IPS DF 6.9 (cell line): ENCODE measurements at places on chromosomes 5 and 9.

- no peak for DNase-seq
- H3K27ac ChIP-seq: no peak overlapping the region
- H3K4me1 ChIP-seq: no peaks in the 10 kb centered on the region
- no peak overlapping the region for H3K4me3 ChIP-seq
- no peaks in the 10 kb centered on the region for H3K36me3 ChIP-seq
Measured at GRCh38 chr9:5714501-5715401, 85.8 kb downstream of the RIC1 start.

DNA sequence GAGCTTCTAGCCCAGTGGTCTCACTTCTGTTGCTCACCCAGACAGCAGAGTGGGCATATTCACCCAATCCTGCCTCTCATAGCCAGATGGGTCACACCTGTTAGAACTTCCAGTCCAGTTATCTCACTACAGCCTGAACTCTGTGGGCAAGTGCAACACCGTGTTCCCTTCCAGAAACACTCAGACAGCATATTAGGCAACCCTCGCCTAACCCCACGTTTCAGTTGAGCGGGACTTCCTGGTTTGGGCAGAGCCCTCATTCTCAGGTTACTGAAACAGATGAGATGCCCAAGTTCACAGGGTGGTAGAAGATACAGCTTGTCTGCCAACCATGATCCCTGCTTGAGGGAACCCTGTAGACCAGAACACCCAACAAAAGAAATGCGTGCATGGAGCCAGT is 538.2 kb downstream of the CYLC2 start:
- no peak overlapping the region for H3K4me3 ChIP-seq
- H3K4me1 ChIP-seq: no peaks in the 10 kb centered on the region
- no peak overlapping the region for H3K27ac ChIP-seq
- no peaks in the 10 kb centered on the region for H3K36me3 ChIP-seq

DNA sequence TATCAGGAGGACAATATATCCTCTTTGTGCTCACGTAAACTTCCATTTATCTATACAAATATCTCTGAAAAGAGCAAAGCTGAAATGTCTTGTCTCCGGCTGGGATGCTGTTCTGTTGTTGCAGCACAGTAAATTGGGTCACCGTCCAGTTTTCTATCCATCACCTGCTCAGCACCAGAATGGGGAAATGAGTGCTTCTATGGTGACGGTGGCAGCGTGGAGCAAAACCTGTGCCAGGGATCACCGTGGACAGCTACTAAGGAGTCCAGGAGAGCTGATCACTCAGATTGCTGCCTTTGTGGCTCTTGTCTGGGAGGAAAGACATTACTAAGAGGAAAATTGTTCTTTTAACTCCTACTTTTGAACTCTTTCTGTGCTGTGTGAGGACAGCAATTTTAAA is 531.6 kb downstream of the PSAT1 start:
- no peak overlapping the region for H3K4me3 ChIP-seq

DNA sequence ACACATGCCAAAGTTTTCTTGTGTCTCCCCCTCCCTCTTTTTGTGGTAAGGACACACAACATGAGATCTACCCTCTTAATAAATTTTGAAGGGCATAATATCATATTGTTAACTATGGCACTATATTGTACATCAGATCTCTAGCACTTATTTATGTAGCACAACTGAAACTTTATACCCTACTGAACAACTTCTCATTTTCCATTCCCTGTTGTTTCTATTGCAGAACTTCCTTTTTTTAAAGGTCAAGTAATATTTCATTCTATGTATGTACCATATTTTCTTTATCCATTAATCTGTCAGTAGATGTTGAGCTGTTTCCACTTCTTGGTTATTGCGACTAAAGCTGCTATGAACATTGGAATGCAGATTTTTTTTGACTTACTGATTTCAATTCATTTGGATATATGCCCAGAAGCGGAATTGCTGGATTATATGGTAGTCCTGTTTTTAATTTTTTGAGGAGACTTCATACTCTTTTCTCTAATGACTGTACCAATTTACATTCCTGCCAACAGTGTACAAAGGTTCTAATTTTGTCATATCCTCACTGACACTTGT is 305.3 kb downstream of the PRR16 start:
- no peak overlapping the region for H3K27ac ChIP-seq
- no peaks in the 10 kb centered on the region for H3K36me3 ChIP-seq
- no peaks in the 10 kb centered on the region for H3K4me1 ChIP-seq
- H3K4me3 ChIP-seq: no peak overlapping the region

GRCh38 chr9:107710953-107711352 is 221.4 kb upstream of the KLF4 start:
- no peaks in the 10 kb centered on the region for H3K36me3 ChIP-seq
- no peak overlapping the region for H3K4me3 ChIP-seq
- DNase-seq: no peak
- H3K4me1 ChIP-seq: no peaks in the 10 kb centered on the region

- no peak for DNase-seq
- H3K4me1 ChIP-seq: no peaks in the 10 kb centered on the region
- H3K27ac ChIP-seq: no peak overlapping the region
- H3K27me3 ChIP-seq: no peaks in the 10 kb centered on the region
- H3K4me3 ChIP-seq: no peak overlapping the region
Measured at GRCh38 chr9:126223798-126224531, 102.7 kb upstream of the MVB12B start.

DNA sequence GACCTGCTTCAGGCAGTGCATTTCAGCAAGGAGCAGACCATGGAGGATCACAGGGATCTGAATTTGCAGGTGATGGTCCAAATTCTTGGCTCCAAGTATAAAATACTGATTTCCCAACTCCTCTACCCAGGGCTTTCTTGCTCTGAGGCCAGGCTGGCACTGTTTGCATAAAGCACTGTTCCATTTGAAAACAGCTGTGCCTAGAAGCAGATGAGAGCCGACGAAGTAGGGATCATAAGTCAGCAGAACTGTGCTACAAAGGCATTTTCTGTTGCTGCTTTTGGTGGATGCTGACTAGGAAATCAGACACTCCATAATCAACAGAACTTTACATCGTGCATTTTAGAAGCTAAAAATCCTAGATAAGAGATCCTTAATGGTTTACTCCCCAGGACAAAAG is 126.4 kb downstream of the MAT2B start:
- no peaks in the 10 kb centered on the region for H3K27me3 ChIP-seq
- H3K4me1 ChIP-seq: no peaks in the 10 kb centered on the region
- H3K36me3 ChIP-seq: no peaks in the 10 kb centered on the region

DNA sequence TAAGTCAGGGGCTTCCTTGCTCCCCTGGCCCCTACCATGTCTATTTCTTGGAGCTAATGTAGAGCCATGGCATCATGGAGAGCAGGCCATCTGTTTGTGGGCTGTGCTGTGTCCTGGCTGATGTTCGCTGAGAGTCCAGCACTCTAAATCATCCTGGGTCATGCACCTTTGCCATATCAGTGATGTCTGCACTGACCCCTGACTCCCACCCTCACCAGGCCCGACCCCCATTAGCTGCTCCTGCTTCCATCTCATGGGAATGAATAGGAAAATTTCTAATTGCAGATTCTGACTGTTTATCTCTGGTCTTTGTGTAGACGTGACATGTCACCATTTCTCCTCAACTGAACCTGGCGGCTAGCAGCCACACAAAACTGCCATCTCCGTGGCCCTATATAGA is 236.9 kb downstream of the NSG2 start:
- H3K4me1 ChIP-seq: no peaks in the 10 kb centered on the region
- no peak for DNase-seq
- no peaks in the 10 kb centered on the region for H3K36me3 ChIP-seq
- H3K27ac ChIP-seq: no peak overlapping the region
- no peak overlapping the region for H3K4me3 ChIP-seq
- no peaks in the 10 kb centered on the region; the same call in 1 of the 2 replicates for H3K27me3 ChIP-seq

DNA sequence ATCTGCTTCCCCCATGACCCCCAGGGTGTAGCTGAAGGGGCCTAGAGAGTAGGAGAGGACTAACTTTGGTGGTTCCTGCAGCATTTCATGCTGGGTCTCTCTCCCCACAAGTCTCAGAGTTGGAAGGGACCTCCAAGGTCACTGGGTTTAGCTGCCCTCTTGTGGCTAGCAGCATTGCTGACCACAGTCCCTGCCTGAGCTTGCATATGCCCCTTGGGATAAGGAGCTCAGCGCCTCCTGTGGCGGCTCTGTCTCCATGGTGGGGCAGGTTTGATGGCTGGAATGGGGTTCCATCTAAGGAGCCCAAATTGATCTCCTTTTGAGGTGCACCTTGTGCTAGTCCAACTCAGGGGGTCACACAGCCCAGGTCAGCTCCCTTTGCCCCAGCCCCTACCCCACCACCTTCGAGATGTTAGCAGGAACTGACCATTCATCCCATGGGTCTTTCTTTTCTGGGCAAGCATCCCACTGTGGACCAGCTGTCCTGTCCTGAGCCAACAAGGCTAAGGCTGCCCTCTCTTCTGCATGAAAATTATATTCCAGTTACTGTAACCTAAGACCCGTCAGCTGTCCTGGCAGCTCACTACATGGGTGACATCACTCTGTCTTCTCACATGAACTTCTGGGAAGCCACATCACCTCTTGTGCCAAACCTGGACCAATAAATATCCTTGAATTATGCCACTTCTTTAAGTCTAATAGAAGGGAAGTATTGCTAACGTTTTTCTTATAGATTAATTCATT is 196.2 kb downstream of the HSPA4 start:
- DNase-seq: peak; percentile 47
- no peak overlapping the region for H3K4me3 ChIP-seq
- H3K4me1 ChIP-seq: 0 out of 2 replicates have a peak, but pooled peaks cover 2% of the 10 kb centered on the region

GRCh38 chr5:142724821-142725220 is 38.9 kb upstream of the FGF1 start:
- H3K36me3 ChIP-seq: no peaks in the 10 kb centered on the region
- H3K27ac ChIP-seq: no peak overlapping the region
- DNase-seq: no peak

DNA sequence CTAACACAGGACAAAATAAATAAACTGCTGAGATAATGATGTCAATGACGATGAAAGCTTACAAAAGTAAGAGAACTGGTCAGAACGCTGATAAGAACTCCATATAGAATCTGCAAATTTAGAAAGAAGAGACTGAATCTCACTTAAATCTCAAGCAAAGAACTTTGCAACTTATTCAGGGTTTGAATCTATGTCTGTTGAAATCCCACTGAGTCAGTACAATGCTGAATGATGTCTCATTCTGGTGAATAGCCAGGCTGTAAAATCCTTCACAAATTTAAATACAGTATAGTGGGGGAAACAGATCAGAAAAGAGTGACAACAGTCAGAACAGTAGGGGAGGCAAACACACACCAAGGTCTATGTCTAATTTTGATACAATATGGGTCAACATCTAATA is 38.9 kb upstream of the NR3C1 start:
- no peak overlapping the region for H3K27ac ChIP-seq
- H3K36me3 ChIP-seq: no peaks in the 10 kb centered on the region

DNA sequence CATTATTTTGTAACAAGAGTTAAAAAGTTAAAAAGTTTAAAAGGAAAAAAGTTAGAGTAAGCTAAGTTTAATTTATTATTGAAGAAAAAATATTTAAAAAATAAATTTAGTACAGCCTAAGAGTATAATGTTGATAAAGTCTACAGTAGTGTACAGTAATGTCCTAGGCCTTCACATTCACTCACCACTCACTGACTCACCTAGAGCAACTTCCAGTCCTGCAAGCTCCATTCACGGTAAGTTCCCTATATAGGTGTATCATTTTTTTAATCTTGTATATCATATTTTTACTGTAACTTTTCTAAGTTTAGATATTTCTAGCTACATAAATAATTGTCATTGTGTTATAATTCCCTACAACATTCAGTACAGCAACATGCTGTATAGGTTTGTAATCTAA is 69.4 kb upstream of the PANK3 start:
- no peak overlapping the region for H3K27ac ChIP-seq
- H3K36me3 ChIP-seq: no peaks in the 10 kb centered on the region
- DNase-seq: no peak
- H3K4me3 ChIP-seq: no peak overlapping the region
- H3K4me1 ChIP-seq: no peaks in the 10 kb centered on the region

DNA sequence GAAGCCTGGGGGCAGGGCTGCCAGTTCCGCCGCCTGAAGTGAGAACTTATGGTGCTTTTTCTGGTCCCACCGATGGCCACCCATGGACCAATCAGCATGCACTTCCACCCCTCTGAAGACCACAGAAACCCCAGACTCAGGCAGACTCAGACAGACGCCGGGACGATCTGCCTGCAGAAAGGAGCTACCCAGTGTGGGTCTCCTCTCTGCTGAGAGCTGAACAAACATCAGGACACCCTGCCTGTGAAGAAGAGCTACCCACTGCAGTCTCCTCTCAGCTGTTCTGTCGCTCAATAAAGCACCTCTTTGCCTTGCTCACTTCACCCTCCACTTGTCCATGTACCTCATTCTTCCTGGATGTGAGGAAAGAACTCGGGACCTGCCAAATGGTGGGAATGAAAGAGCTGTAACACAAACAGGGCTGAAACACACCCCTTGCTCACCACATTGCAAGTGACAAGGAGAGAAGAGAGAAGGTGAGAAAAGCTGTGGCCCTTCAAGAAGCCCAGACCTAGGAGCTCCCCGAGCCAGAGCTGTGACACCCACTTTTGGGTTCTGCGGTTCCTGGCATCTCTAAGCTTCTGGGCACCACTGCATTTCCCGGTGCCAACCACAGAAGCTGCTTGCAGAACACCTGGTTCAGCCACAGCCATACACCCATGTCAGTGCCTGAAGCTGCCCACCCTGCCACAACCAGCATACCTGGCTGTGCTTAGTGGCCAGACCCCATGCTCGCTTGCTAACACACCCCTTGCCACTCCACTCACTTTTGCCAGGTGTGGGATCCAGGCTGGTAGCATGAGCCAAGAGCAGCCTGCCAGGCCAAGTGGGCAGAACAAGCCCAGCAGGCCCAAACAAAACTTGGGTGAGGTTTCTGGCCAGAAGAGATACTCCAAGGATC is 114.3 kb upstream of the TSLP start:
- peaks cover 1% of the 10 kb centered on the region; the same call in 1 of the 2 replicates for H3K4me1 ChIP-seq
- no peaks in the 10 kb centered on the region for H3K36me3 ChIP-seq
- no peak overlapping the region for H3K4me3 ChIP-seq
- no peak overlapping the region for H3K27ac ChIP-seq
- DNase-seq: no peak

DNA sequence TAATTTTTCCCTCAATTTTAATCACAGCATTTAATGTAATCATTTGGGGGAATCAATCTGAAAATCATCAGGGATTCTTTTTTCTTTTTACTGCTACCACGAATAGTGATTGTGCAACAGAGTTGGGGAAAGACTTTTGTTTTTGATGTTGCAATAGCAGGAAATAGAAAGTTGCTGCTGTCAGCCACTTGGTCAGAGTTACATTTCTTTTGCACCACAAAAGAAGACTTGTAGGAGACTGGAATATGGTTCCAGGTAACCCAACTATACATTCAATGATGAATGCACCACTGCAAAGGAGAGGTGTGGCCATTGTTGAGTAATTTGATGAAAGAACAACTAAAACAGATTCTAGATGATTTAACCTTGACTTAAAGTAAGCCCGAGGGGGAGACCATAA is 46.3 kb upstream of the PALM2AKAP2 start:
- H3K4me3 ChIP-seq: no peak overlapping the region
- no peaks in the 10 kb centered on the region; the same call in 1 of the 2 replicates for H3K27me3 ChIP-seq
- H3K27ac ChIP-seq: no peak overlapping the region
- no peaks in the 10 kb centered on the region for H3K4me1 ChIP-seq
- H3K36me3 ChIP-seq: no peaks in the 10 kb centered on the region

GRCh38 chr5:132270335-132270665 is 12.8 kb downstream of the PDLIM4 start:
- no peak for DNase-seq
- no peaks in the 10 kb centered on the region for H3K27me3 ChIP-seq
- H3K4me3 ChIP-seq: no peak overlapping the region
- no peaks in the 10 kb centered on the region; the same call in 1 of the 2 replicates for H3K4me1 ChIP-seq
- no peaks in the 10 kb centered on the region; the same call in 1 of the 2 replicates for H3K36me3 ChIP-seq
- no peak overlapping the region for H3K27ac ChIP-seq
